ENCODE measurements at places on chromosomes 11 and 22. TPM values are rescaled to one million over a fixed set of nuclear protein-coding genes. Genes with fewer than 3 reads are reported as not detected.

The CATSPERZ gene
- total RNA-seq: not detected

The GAB4 gene
- total RNA-seq: 0.14 TPM

The ATP5MG gene
- total RNA-seq: 264 TPM

The DDX6 gene
- total RNA-seq: 150 TPM

The FDXACB1 gene
- total RNA-seq: 8.8 TPM

The XRRA1 gene
- 23.7 TPM for total RNA-seq

- DNase-seq: no peak
- no peak overlapping the region for H3K4me3 ChIP-seq
- H3K36me3 ChIP-seq: no peaks in the 10 kb centered on the region
- H3K27ac ChIP-seq: no peak overlapping the region
- H3K27me3 ChIP-seq: peaks cover 16% of the 10 kb centered on the region
- no peaks in the 10 kb centered on the region for H3K4me1 ChIP-seq
Measured at GRCh38 chr11:64531422-64531821, 59.6 kb upstream of the SLC22A12 start.

- H3K4me1 ChIP-seq: peaks cover 19% of the 10 kb centered on the region
- no peaks in the 10 kb centered on the region for H3K27me3 ChIP-seq
- DNase-seq: no peak
- H3K4me3 ChIP-seq: no peak overlapping the region
- H3K27ac ChIP-seq: no peak overlapping the region
Measured at GRCh38 chr11:71937826-71938225, 9.0 kb downstream of the RNF121 start.

GRCh38 chr11:67270256-67271204, 4.3 kb downstream of the GRK2 start:
- no peaks in the 10 kb centered on the region for H3K27me3 ChIP-seq
- peak overlapping the region; percentile 99 for H3K27ac ChIP-seq
- H3K4me1 ChIP-seq: peaks cover 66% of the 10 kb centered on the region
- no peak for DNase-seq
- peak overlapping the region; percentile 92 for H3K4me3 ChIP-seq

GRCh38 chr11:81658722-81659121, 1074.9 kb downstream of the FAM181B start:
- H3K4me1 ChIP-seq: no peaks in the 10 kb centered on the region
- H3K27ac ChIP-seq: no peak overlapping the region
- peaks cover 2% of the 10 kb centered on the region for H3K36me3 ChIP-seq
- DNase-seq: no peak

DNA sequence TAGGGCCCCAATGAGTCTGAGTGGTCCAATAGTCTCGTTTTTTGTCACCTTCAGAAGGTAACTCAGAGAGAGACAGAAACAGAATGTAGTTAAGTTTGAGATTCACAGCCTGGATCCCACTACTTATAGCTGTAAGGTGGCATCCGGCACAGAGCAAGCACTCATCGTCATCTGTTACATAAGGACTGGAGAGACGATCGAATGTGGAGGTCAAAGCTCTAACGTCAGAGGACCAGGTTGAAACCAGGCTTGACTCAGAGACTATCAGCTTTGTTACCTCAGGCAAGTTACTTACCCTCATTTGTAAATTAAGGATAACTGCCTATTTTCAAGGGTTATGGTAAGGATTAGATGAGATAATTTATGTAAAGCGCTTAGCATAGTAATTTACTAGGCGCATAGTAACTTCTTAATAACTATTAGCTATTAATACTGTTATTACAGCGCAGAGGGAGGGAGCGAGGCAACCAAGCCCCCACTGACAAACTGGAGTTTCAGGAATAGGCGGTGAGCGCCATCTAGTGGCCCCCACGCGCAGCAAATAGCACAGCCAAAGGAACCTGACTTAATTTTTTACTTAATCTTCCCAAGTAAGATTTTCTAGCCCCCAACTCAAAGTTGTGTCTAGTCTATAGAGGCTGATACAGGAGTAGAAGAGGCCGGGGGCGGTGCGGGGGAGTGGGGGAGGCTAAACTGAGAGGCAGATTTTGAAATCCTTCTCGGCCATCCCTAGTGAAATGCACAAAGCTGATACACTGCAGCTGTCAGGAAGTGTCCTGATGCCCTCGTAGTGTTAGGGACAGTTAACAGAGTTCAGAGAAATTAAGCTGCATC, 29.0 kb upstream of the API5 start:
- no peak overlapping the region for H3K27ac ChIP-seq
- H3K4me1 ChIP-seq: no peaks in the 10 kb centered on the region
- peak; percentile 16 for DNase-seq
- H3K27me3 ChIP-seq: peaks cover 15% of the 10 kb centered on the region
- no peaks in the 10 kb centered on the region for H3K36me3 ChIP-seq

DNA sequence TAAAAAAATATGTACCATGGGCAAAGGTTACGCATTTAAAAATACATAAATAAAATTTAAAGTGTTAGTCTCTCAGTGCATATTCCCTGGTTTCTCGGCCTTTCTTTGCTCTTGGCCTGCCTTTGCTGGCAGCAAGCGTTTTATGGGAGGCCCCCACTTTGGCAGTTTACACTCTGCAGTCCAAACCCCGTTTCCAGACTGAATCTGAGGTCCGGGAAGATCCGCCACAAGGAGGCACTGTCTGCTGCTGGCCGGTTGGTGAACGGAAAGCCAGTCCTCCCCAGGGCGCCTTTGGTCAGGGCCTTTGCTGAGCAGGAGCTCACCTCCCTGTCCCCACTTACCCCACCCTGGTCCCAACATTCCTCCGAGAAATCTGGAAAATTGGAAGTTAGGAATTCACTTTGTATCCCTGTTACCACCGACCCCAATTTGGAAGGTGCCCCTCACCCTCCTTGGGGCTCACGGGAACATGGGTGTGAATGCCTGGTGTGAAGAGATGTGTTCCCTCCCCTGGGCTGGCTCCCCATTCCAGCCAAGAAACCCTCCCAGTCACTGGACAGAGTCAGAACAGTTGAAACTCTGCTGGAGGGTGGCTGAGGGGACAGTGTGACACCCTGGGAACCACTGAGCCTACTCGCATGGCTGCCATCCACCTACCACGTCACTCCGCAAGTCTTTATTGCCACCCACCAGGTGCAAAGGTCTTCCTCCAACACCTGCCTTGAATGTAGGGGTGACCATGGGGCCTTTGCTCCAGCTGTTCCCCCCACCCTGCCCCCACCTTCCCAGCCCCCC, 9.4 kb upstream of the SF1 start:
- H3K27me3 ChIP-seq: no peaks in the 10 kb centered on the region
- peaks cover 6% of the 10 kb centered on the region for H3K4me1 ChIP-seq
- H3K27ac ChIP-seq: peak overlapping the region; percentile 48
- no peaks in the 10 kb centered on the region for H3K36me3 ChIP-seq
